ENCODE measurements at places on chromosomes 6 and 20.

GRCh38 chr20:38057351-38057972 lies 23.9 kb downstream of the RPRD1B start:
- peak; percentile 69 for DNase-seq

- DNase-seq = peak; percentile 85
These were observed 45.4 kb downstream of the SSR1 start for GRCh38 chr6:7267466-7268091.

DNA sequence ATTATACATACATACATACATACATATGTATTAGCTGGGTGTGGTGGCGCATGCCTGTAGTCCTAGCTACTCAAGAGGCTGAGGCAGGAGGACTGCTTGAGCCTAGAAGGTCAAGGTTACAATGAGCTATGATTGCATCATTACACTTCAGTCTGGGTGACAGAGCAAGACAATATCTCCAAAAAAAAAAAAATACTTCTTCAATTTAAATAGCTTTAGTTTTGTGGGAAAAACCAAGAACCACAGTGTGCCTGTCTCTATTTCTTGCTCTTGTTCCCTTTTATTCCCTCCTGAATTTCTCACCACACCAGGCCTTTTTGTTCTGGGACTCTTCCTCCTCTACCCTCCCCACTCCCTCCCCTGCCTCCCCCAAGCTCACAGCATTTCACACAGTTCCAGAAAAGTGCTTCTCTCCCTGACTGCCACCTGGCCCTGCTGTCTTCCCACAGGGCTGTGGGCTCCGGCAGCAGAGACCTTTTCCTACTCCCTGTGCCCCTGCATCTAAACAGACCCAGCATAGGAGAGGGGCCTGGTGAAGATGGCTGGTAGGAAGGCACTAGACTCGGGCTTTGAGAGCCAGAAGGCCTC lies 1.3 kb downstream of the C20orf203 start:
- DNase-seq = no peak

DNA sequence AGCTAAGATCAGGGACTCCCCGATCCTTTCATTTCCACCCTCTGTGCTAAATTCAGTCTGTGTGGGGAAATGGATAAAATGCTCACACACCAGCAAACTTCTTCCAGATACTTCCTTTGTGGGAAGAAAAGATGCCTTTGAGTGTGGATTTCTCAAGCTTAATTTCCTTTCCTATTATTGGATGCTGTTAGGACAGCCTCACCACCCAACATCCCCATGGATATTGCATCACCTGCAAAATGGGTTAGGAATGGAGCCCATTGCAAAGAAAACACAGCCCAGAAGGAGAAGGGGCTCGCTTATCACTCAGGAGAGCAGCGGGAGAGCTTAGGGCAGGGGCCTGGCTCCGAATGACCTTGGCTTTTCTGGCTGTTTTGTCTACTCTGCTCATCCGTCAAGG lies 272.2 kb downstream of the CDC5L start:
- no peak for DNase-seq

GRCh38 chr6:156881687-156882629 lies 104.8 kb downstream of the ARID1B start:
- DNase-seq = no peak

DNA sequence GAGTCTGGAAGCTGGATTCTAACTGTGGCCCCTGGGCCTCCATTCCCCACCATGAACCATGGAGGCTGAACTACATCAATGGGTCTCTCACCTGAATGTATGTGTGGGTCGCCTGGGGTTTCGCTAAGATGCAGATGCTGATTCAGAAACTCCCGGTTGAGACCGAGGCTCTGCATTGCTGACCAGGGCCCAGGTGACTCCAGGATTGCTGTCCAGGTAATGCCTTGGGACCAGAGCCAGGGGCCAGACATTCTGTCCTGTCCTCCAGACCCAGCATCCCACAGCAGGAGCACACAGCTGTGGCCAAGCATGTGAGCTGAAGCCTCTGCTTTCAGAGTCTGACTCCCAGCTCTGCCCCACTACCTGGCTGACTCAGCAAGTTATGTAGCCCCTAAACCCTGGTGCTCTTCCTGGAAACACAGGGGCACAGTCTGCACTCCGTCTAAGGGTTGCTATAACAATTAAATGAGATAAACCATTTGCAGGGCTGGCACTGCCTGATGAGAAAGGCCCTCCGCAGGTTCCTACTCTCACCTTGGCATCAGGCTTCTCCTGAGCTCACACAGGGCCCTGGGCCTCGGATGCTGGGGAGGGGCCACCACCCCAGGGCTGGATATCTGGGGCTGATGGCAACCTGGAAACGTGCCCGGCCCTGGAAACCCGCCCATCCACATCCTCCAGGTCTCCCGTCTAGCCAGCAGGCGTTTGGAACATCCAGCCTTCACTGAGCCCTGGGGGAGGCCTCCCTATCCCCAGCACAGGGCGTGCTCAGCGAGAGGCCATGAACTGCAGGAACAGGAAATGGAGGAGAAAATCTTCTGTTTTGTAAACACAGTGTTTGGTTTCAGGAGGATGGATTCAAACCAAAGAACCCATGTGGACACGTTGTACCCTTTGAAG lies 175.7 kb downstream of the DLL1 start:
- DNase-seq = no peak

- no peak for DNase-seq
These were observed 89.9 kb upstream of the MYLIP start for GRCh38 chr6:16038938-16039337.

DNA sequence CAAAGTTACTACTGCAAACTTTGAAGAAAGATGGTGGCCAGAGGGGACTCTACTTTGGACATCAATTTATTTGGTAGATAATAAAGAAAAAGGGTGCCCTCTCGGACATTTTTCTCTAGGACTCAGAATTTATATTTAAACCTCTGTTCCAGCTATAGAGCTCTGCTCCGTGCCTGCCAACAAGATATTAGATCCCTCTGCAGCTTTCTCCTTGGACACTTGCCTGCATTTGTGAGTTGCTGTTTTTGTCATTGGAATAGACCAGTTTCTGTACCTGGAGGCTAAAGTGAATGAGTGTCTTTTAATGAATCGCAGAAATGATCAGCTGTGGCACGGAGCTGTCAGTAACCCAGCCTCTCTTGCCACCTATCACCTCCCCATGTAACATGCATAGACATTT lies 253.5 kb downstream of the NRN1 start:
- DNase-seq = no peak

GRCh38 chr6:19830171-19830570 lies 7.0 kb upstream of the ID4 start:
- no peak for DNase-seq

- DNase-seq = no peak
These were observed 39.4 kb upstream of the RFPL4B start for GRCh38 chr6:112307707-112308106.

DNA sequence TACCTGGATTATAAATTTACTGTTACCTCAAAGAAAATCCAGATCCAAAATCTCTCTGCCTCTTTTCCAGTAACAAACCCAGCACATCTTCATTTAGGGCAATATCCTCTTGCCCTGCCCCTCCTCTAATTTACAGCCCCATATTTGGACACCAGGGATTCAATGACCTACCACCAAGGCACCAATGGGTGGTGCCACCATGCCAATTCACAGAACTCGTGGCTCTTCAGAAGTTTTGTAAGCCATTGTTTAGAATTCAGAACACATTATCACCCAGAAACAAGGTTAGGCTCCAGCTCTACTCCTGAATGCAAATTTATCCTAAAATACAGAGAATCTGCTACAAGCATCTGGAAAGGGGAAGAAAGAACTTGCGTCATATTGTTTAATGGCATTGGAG lies 67.8 kb upstream of the SASH1 start:
- no peak for DNase-seq

GRCh38 chr6:90362318-90362717 lies 65.7 kb upstream of the BACH2 start:
- DNase-seq = peak; percentile 39

- no peak for DNase-seq
These were observed 11.4 kb upstream of the PBOV1 start for GRCh38 chr6:138229663-138230179.

GRCh38 chr6:127518191-127518709 lies 885 bp downstream of the MTCL3 start:
- peak; percentile 31 for DNase-seq

- DNase-seq = peak; percentile 50
These were observed 696 bp upstream of the SIRPA start for GRCh38 chr20:1894471-1894950.

DNA sequence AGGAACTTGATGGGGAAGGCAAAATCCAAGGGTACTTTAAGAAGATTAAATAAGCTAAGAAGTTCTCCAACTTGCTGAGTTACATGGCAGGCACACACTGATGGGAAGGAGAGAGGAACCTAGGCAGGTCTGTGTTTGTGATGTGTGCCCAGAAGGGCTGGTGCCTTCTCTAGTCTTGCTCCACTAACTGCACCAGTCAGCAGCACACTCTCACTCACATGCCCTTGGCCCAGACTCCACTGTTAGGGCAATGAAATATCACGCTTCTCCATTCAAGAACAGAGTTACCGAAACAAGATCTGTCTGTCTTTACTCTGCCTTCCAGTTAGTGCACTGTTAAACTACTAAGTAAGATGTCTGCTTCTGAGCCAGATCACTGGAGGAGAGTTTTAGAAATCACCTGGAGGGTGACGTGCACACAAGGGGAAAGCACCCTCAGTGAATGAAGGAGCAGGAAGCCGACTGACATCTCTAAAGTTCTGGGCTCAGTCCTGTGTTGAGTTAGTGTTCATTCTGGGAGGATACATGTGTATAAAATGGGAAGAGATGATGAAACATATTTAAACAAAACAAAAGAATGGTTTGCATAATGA lies 251.1 kb downstream of the FOXC1 start:
- DNase-seq = no peak

GRCh38 chr6:127302728-127303660 lies 36.3 kb downstream of the RNF146 start:
- DNase-seq = peak; percentile 40

- no peak for DNase-seq
These were observed 21.3 kb downstream of the TTPAL start for GRCh38 chr20:44496976-44497375.

DNA sequence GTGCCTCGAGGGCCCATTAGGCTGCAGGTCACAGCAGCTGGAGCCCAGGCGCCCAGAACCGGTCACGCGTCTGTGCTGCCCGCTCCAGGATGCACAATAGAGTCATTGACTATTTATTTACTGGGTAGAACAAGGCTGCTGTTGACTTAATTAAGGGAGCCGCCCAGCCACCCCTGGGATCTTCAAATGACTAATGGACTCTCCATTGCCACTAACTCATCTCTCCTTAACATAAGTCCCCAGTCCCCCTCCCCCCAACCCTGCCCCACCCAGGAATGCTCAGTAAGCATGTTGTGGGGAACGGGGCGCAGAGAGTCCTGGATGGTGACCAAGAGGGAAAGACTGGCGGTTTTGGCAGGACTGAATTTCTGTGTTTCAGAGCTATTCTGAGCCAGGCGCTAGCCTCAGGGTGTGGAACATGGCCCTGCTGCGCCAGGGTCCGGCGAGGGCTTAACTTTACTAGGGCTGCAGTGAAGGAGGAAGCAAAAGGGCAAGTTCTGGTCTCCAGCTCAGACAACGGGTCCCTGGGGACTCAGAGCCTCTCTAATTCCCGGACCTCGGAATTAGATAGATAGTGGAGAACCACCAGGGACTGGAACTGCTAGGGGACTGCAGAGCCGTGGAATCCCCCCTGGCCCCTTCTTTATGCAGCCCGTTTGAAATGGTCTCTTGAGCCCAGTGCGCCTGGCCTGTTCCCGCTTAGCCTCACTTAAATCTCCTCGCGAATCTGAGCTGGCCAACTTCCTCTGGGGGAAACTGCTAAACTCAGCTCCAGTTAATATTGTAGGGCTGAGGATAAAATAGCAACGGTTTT lies 1.5 kb upstream of the GRIK2 start:
- DNase-seq = no peak

DNA sequence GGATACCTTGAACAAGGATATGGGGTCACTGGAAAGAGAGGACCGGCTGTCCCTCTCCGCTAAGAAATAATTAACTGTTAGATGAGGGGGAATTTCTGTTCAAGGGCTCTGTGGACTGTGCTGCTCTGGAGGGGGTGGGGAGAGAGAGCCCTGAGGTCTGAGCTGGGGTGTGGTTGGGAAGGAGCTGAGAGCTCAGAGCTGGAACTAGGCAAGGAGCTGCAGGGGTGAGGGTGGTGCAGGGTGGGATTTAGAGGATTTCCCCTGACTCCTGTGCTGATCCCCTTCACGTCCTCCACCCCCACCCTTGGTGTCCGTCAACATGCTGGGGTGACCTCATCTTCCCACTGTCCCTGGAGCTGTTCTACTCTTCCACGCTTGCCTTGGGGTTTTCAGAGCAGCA lies 52.5 kb downstream of the HLA-A start:
- no peak for DNase-seq

GRCh38 chr6:14763139-14763538 lies 482.7 kb upstream of the JARID2 start:
- no peak for DNase-seq

DNA sequence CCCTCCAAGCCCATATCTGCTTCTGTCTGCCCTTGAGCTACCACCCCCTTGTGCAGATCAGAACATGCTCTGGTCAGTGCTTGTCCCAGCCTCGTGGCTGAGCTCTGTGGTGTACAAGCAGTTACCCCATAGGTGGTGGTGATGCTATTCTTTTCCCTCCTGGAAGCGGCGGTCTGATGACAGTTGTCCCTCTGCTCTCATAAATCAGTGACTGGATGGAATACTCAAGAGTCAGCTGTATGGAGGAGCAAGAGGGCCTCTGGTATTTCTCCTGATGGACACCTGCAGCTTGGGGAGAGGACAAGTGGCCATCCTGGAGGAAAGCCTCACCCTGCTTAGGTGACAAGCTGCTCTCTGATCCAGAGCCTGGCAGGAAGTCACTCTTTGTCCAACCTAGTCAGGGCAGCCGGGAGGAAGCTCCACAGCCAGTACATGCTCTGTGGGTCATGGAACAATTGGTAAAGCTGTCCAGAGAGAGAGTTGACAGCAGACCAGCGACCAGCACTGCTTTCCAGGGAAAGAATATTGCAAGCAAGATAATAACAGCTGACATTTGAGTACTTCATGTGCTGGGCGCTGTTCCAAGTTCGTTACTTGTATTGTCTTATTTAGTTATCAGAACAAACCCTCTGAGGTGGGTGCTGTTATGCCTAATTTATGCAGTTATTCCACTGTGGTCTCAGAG lies 47.1 kb downstream of the SCAND1 start:
- DNase-seq = no peak

GRCh38 chr6:69097948-69098347 lies 462.9 kb downstream of the ADGRB3 start:
- DNase-seq = no peak

GRCh38 chr6:6610031-6610591 lies 21.6 kb downstream of the LY86 start:
- no peak for DNase-seq

Data from NCI-H446 (cell line).